ENCODE measurements at places on chromosomes 1 and 21. TPM values are rescaled to one million over a fixed set of nuclear protein-coding genes. Genes with fewer than 3 reads are reported as not detected.
A peak's percentile ranks its signal among the peaks of the same experiment; 100 is the strongest.

DNA sequence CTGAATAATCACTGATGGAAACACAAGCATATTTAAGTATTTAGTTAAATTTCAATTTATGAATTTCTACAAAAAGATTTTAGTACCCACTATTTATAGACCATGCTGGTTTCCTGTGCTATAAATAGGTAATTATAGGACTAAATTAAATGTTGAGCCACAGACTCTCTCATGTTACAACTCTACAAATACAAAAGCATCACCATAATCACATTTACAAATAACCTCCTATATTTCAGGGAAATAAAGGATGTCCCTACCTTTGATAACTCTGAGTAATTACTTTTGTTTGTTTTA, 32.6 kb upstream of the CCDC190 start:
- H3K27ac ChIP-seq, result no peak overlapping the region
- H3K4me1 ChIP-seq, result no peaks in the 10 kb centered on the region
- DNase-seq, result no peak
- H3K27me3 ChIP-seq, result peaks cover 6% of the 10 kb centered on the region
- no peak overlapping the region for H3K4me3 ChIP-seq

HSPB7 gene
- not detected for total RNA-seq

OR6N2 gene
- total RNA-seq, result not detected

- no peak for DNase-seq
- peaks cover 46% of the 10 kb centered on the region for H3K4me1 ChIP-seq
- H3K27ac ChIP-seq, result no peak overlapping the region
- peaks cover 14% of the 10 kb centered on the region for H3K36me3 ChIP-seq
Measured at GRCh38 chr1:172537827-172538391, 5.0 kb downstream of the SUCO start.

RALGPS2 gene
- total RNA-seq, result 2.2 TPM

SPRR2F gene
- not detected for total RNA-seq

GCSAML gene
- total RNA-seq, result 0.43 TPM

- no peaks in the 10 kb centered on the region for H3K36me3 ChIP-seq
- H3K27ac ChIP-seq, result no peak overlapping the region
- no peak overlapping the region for H3K4me3 ChIP-seq
- H3K4me1 ChIP-seq, result no peaks in the 10 kb centered on the region
- DNase-seq, result no peak
- H3K27me3 ChIP-seq, result no peaks in the 10 kb centered on the region
Measured at GRCh38 chr21:27192281-27192949, 225.5 kb upstream of the ADAMTS5 start.

RBM11 gene
- total RNA-seq, result 0.50 TPM

DNA sequence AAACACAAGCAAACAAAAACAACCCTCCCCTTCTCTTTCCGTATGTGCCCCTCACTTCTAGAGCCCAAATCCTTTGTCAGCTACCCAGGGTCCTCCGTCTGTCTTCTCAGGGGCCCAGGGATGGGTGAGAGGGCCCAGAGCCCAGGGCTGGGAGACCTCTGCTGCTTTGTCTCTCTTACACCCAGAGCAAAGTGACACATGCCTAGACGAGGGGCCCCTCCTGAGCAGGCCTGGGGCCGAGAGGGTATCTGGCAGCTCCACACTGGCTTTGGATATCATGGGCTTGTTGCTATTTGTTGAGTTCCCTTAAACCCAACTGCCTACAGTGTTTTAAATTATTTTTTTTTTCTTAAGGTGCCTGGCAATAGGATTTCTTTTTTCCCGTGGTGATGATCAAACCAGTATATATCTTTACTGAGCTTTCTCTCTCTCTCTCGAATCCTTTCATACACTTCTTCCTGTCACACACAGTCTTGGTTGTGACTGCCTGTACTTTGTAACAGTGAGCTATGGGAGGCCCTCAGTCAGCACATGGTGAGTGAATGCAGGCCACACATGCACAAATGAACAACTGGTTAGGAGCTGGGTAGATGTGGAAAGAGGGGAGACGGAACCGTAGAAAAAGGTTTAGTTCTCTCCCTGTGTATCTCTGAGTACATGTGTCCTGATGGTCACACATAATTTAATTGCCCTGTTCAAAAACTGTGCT, 14.5 kb downstream of the RASSF5 start:
- H3K27me3 ChIP-seq, result no peaks in the 10 kb centered on the region
- DNase-seq, result no peak
- no peak overlapping the region for H3K27ac ChIP-seq

DNA sequence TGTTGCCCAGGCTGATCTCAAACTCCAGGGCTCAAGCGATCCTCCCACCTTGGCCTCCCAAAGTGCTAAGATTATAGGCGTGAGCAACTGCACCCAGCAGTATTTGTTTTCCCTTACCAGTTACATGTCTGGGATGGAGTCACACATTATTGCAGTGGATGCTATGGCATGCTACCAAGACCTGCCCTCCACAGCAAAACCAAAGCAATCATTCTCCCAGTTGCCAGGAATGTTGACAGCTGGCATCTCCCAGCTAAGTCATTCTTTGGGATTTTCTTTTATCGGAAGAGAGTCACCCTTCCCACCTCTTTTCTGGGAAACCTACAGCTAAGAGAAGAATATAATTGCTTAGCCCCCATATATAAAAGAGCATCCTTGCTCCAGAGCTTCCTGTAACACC, 49.4 kb upstream of the RGS7 start:
- no peak overlapping the region for H3K27ac ChIP-seq
- no peaks in the 10 kb centered on the region for H3K27me3 ChIP-seq
- H3K4me3 ChIP-seq, result no peak overlapping the region
- DNase-seq, result no peak
- H3K36me3 ChIP-seq, result no peaks in the 10 kb centered on the region

GRCh38 chr1:15603050-15603965, 13.9 kb upstream of the DDI2 start:
- peaks cover 4% of the 10 kb centered on the region for H3K27me3 ChIP-seq
- H3K4me1 ChIP-seq, result peaks cover 10% of the 10 kb centered on the region
- no peaks in the 10 kb centered on the region for H3K36me3 ChIP-seq
- H3K4me3 ChIP-seq, result peak overlapping the region; percentile 69
- peak; percentile 92 for DNase-seq

DNA sequence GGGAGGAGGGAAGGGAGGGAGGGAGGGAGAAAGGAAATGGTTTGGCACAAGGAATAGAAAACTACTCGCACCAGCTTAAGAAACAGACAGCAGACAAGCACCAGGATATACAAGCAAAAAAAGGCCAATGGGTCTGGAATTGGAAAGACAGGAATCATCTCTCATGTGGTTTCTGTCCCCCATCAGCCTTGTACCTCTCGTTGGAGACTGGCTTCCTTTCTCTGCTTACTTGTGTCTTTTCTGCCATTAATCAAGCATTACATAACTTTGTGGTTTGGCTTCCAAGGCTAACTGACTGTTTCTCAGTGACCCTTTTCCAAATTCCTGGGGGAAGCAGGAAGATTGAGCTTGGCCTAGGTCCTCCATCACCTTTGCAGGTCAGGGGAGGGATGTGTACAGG, 11.8 kb upstream of the RALGPS2 start:
- peaks cover 23% of the 10 kb centered on the region for H3K27me3 ChIP-seq
- H3K27ac ChIP-seq, result no peak overlapping the region
- no peak for DNase-seq
- H3K36me3 ChIP-seq, result no peaks in the 10 kb centered on the region

GRCh38 chr1:203009185-203009584, 2.0 kb downstream of the TMEM183A start:
- peaks cover 25% of the 10 kb centered on the region for H3K4me1 ChIP-seq
- no peak for DNase-seq
- H3K4me3 ChIP-seq, result peak overlapping the region; percentile 88
- H3K27ac ChIP-seq, result no peak overlapping the region
- H3K27me3 ChIP-seq, result no peaks in the 10 kb centered on the region
- peaks cover 46% of the 10 kb centered on the region for H3K36me3 ChIP-seq

YBX1 gene
- 840 TPM for total RNA-seq

- H3K4me3 ChIP-seq, result no peak overlapping the region
- H3K4me1 ChIP-seq, result no peaks in the 10 kb centered on the region
- no peaks in the 10 kb centered on the region for H3K36me3 ChIP-seq
- no peak for DNase-seq
- no peak overlapping the region for H3K27ac ChIP-seq
Measured at GRCh38 chr1:106022312-106022902, 1034.1 kb upstream of the PRMT6 start.

- H3K27ac ChIP-seq, result no peak overlapping the region
- peaks cover 11% of the 10 kb centered on the region for H3K4me1 ChIP-seq
- no peaks in the 10 kb centered on the region for H3K36me3 ChIP-seq
- H3K4me3 ChIP-seq, result no peak overlapping the region
- DNase-seq, result no peak
Measured at GRCh38 chr1:200336901-200337391, 72.9 kb downstream of the ZNF281 start.

SLC6A17 gene
- total RNA-seq, result 0.46 TPM

DNA sequence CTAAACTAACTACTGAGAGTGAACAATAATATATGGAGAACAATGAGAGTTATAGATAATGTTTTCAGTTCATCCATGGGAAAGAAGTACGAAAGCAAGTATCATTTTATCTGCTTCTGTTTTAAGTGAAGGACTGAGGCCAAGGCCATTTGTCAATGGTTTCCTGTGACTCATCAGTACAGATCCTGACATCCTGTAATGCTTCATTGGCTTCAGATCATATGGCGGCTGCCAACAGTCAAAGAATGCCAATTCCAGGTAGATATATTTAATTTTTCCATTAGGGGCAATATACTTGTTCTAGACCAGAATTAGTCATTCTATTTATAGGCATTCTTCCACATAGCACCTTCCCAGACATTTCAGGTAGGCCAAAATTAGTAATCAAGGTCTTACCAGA, 97.3 kb downstream of the USH2A start:
- H3K27me3 ChIP-seq, result no peaks in the 10 kb centered on the region
- no peak for DNase-seq
- no peaks in the 10 kb centered on the region for H3K36me3 ChIP-seq
- H3K4me3 ChIP-seq, result no peak overlapping the region
- H3K4me1 ChIP-seq, result no peaks in the 10 kb centered on the region
- H3K27ac ChIP-seq, result no peak overlapping the region

GRCh38 chr1:95554408-95554807, 320.4 kb downstream of the RWDD3 start:
- no peaks in the 10 kb centered on the region for H3K4me1 ChIP-seq
- no peaks in the 10 kb centered on the region for H3K27me3 ChIP-seq
- no peak overlapping the region for H3K27ac ChIP-seq
- H3K36me3 ChIP-seq, result no peaks in the 10 kb centered on the region
- DNase-seq, result no peak

GRCh38 chr1:155210314-155211104, 2.0 kb downstream of the MTX1 start:
- DNase-seq, result no peak
- H3K27me3 ChIP-seq, result no peaks in the 10 kb centered on the region
- H3K4me3 ChIP-seq, result peak overlapping the region; percentile 52
- no peak overlapping the region for H3K27ac ChIP-seq
- H3K4me1 ChIP-seq, result peaks cover 26% of the 10 kb centered on the region

DNA sequence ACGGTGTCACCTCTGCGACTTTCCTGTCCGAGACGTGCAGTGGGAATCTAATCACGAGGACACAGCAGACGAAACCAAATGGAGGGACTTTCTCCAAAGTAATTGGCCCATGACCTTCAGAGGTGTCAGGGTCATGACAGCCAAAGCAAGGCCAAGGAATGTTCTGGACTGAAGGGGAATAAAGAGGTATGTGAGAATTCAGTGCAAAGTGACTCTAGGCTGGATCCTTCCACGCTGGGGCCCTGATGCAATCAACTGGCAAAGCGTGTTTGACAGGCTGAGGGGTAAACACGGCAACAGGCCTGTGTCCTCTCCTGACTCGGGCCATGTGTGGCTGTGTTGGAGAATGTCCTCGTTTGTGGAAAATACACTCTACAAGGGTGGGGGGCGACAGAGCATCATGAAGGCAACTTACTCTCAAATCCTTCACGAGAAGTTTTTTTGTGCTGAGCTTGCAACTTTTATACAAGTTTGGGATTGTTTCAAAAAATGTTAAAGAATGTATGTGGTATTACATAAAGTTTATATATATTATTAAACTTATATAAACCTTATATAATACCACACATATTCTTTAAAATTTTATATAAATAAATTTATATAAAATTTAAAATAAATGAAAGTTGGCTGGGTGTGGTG, 1.7 kb downstream of the CFAP74 start:
- H3K27ac ChIP-seq, result no peak overlapping the region
- H3K4me3 ChIP-seq, result no peak overlapping the region
- H3K4me1 ChIP-seq, result no peaks in the 10 kb centered on the region
- no peaks in the 10 kb centered on the region for H3K36me3 ChIP-seq
- H3K27me3 ChIP-seq, result peaks cover 41% of the 10 kb centered on the region

DNA sequence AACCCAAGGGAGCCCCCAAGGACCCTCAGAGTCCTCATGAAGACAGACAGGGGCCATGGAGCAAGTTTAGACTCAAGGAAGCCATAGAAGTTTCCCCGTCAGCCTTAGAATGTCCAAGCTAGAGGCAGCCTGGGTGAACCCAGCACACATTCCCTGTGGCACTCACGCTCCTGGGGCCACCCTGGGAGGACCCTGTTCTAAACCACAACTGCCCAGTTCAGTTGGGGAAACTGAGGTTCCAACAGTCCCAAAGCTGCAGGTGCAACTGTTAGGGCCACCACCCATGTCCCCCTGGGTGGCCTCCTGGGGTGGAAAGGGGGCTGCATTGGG, 9.3 kb downstream of the WNT3A start:
- H3K36me3 ChIP-seq, result no peaks in the 10 kb centered on the region
- H3K27ac ChIP-seq, result no peak overlapping the region

DNA sequence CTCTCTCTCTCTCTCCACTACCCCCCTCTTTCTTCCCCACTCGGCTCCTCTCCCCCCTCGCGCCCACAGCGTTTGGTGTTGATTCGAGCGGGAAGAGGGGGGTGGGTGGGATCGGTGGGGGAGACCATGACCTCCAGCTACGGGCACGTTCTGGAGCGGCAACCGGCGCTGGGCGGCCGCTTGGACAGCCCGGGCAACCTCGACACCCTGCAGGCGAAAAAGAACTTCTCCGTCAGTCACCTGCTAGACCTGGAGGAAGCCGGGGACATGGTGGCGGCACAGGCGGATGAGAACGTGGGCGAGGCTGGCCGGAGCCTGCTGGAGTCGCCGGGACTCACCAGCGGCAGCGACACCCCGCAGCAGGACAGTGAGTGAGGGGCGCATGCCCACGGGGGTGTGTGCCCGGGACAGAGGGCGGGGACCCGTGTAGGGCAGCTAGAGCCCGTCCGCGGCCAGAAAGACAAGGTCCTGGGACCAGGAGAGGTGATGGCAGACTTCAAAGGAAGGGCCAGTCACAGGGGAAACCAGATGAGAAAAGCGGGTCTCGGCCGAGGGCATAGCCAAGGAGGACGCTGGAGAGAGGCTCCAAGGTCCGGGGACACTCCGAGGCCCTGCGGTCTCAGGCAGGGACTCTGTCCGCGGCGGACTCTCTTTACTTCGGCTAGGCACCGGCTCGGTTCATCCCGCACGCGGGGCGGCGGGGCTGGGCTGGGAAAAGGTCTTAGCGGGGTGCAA, at the start of gene PRRX1:
Gene PRRX1, plus strand, starts transcription at position 39 of the 735 bp plus-strand sequence. Its CDS starts 88 bp downstream, at position 127.
- no peak within 1 kb of the TSS for H3K4me3 ChIP-seq
- no peak for DNase-seq
- H3K27ac ChIP-seq, result no peak within 1 kb of the TSS
- H3K27me3 ChIP-seq, result peaks cover 88% of the 10 kb centered on the region
- peaks cover 10% of the 10 kb centered on the region for H3K4me1 ChIP-seq
- H3K36me3 ChIP-seq, result no peaks in the 10 kb centered on the region

Data from activated T-helper 2 cell treated with anti-CD3 and anti-CD28 coated beads, Interferon-gamma antibody, Interleukin-2, Interleukin-4, amounts not matched to agents 10 μg/mL and 5 μg/mL and 100 μg/mL, durations not matched to agents 14 hours and 24 hours and 36 hours (primary cell).